Stimulated activated CD4-positive, alpha-beta T cell treated with anti-CD3 and anti-CD28 coated beads, Interleukin-4, amount 100 ng/mL, for 48 hours (primary cell): ENCODE measurements at places on chromosomes 13 and 19.

GRCh38 chr19:35162471-35163326 lies 8.2 kb downstream of the FXYD5 start:
- DNase-seq: no peak

DNA sequence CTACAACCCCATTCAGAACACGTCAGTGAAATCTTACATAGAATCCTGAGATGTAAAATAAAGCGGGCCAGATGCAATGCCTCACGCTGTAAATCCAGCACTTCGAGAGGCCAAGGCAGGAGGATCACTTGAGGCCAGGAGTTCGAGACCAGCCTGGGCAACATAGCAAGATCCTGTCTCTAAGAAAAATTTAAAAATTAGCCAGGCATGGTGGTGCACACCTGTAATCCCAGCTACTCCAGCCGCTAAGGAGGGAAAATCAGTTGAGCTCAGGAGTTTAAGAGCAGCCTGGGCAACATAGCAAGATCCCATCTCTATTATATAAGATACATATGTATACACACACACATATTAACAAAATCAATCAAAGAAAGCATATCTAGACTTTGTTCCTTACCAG lies 41.2 kb downstream of the PEX11G start:
- no peak for DNase-seq

DNA sequence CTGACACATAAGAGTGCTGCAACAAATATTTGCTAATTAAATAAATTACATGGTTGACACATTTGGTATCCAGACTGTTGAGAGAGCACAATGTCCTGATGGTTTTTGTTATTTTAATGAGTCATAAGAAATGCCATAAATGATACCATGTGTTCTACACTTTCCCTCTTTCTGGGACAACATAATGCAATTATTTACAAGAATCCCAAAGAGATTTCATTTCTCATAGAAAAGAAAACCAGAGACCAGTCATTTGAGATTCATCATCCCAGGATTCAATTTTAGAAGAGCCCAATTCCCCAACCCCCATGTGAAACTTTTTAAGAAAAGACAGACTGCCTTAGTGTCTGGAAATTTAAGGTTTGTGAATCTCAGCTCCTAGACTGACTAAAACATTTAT lies 399.6 kb downstream of the DCT start:
- DNase-seq: no peak

DNA sequence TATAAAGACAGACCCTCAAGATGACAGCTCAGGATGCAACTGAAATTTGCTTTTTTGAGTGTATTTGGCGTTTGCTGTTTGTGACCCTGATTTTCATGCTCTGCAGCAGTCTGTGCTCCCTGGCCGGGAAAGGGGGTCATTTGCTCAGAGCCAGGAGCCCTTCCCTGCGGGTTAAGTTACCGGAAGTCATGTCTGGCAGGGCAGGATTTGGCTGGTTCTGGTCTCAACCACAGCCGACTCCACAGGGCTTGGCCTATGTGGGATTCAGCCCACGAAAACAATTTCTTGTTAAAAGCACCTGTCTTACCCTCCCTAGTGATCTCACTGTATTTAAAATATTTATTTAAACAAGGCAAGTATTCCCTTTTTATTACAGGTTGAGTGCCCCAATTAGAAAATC lies 22.6 kb downstream of the MCF2L start:
- DNase-seq: no peak

DNA sequence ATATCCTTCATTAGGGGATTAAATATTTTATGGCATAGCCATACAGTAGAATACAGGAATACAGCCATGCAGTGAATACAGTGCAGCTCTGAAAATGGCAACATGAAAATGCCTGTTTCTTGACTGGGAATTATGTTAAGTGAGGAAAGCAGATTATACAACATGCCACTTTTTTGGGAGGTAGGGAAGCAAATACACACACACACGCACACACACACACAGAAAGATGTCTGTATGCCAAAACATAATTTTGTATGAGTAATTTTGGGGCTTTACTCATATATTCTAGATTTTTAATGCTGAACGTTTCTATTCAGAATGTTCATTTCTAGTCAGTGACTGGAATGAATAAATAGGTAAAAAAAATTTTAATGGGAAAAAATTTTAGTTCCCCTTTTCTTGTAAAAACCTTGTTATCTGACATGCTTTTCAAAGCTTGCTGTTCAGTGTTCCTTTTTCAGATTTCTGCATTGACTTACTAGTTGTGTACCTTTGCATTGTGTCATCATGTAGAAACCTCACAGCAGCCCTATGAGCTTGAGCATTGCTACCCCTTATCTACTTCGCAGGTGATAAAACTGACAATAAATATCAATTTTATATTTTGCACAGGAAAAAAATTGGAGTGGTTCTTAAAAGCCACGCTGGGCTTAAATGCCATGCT lies 7.8 kb downstream of the GPR183 start:
- no peak for DNase-seq

DNA sequence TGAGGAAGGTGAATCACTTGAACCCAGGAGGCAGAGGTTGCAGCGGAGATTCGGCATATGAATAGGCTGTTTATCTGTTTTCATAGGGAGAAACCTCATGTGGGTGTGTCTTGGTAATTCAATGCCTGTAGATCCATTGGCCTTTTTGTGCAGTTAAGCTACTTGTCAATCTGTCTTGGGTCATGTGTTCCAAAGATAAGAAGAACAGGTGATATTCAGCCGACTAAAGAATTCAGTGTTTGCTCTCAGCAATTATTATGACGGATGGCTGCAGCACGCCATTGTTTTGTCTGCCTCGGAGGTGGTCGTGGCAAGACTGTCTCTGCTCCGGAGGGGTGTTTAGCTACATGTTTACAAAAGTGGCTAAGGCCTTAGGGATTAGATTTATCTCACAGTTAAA lies 573.0 kb upstream of the PCDH9 start:
- no peak for DNase-seq

DNA sequence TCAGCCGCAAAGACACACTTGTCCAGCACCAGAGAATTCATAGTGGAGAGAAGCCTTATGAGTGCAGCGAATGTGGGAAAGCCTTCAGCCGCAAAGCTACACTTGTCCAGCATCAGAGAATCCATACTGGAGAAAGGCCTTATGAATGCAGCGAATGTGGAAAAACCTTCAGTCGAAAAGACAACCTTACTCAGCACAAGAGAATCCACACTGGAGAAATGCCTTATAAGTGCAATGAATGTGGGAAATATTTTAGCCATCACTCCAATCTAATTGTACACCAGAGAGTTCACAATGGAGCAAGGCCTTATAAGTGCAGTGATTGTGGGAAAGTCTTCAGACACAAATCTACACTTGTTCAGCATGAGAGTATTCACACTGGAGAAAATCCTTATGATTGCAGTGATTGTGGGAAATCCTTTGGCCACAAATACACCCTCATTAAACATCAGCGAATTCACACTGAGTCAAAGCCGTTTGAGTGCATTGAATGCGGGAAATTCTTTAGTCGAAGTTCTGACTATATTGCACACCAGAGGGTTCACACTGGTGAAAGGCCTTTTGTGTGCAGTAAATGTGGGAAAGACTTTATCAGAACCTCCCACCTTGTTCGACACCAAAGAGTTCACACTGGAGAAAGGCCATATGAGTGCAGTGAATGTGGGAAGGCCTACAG lies 6.8 kb downstream of the ZNF134 start:
- DNase-seq: no peak

DNA sequence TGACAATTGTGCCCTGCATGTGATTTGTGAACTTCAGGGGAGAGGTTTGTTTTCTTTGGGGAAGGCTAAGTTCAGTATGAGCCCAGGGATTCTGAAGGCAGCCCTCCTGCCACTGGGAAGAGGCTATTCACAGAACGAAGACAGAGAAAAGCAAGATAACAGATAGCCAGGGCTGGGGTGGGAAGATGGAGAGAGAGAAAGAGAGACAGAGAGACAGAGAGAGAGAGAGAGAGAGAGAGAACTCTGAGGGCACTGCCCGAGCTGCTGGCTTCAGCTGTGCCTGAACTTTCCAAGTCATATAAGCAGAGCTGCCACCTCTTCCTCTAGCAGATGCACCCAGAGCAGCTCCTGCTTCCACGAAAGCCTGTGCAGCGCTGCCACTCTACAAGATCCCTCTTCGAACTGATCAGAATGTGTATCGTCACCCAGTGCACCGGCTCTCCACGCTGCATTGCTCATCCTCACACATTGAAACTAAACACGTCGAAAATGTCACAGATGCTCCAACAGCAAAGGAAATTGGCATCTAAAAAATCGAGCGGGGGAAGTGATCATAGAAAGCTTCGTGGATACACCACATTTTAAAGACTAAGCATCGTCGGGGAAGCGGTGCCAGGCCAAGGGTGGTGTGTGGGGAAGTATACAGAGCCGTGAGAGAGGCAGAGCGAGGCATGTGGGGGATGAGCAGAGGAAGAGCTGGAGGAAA lies 81.8 kb upstream of the SIAH3 start:
- no peak for DNase-seq

DNA sequence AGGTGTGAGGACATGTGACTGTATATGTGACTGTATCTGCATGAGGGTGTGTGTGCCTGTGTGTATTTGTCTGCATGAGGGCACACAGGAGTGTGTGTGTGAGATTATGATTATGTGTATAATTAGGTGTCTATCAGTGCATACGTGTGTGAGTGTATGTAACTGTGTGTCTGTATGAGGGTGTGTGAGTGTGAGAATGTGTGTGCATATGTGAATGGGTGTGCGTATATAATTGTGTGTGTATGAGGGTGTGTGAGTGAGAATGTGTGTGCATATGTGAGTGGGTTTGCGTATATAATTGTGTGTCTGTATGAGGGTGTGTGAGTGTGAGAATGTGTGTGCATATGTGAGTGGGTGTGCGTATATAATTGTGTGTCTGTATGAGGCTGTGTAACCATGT lies 3.0 kb upstream of the ACSBG2 start:
- no peak for DNase-seq

DNA sequence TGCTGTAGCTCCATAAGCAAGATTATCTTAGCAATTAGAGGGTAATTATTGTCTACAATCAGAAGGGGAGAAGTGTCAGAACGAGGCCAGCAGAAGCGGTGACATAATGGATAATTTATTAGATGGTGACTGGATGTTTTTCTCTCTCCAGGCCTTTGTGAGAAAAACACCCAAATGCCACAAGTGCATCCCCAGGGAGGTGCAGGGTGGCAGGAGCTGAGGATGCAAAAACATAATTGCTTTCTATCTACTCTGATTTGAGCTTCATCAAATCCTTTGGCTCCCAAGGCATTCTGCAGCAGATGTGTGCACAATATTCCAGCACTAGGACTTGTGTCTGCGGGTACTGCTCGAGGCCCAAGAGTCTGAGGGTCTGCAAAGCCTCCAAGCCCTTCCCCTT lies 220.1 kb upstream of the SERP2 start:
- no peak for DNase-seq

- DNase-seq: peak; percentile 48
Measured at GRCh38 chr19:54390942-54391577, 24.2 kb upstream of the TTYH1 start.

DNA sequence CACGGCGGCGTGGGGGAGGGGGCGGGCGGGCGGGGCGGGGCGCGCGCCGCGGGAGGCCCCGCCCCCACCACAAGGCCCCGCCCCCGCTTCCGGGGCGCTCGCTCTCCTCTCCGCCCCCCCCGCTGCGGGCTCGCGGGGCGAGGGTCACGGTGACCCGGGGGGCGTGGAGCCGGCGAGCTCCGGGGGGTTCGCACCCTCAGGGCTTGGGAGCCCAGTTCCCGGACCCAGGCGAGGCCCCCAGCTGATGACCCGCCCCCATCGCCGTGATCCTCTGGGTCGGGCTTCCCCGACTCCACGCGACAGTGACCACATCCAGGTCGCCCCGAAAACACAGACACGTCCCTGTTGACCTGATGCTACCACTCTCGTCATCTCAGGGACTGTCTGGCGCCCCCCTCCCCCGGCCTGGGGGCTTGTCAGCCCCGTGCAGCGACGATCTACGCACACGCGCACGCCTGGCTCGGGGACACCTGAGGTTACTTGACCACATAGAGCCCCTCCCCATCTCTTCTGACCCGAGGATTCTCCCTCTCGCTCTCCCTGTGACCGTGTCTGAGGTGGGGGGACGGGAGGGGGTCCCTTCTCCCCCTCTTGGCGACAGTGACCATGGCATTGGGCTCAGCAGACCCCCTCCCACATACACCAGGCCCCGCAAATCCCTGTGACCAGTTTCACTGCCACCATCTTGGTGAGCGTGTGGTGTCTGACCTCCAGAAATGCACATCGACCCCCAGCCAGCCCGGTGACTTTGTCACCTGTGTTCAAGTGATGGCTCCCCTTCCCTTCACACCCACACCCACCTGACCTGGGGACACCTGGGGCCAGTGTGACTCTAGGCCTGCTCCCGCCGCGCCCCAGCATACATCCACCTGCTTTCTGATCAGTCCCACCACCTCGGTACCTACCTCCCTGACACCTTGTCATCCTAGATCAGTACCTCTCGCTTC lies 670 bp downstream of the MAP2K7 start:
- no peak for DNase-seq

DNA sequence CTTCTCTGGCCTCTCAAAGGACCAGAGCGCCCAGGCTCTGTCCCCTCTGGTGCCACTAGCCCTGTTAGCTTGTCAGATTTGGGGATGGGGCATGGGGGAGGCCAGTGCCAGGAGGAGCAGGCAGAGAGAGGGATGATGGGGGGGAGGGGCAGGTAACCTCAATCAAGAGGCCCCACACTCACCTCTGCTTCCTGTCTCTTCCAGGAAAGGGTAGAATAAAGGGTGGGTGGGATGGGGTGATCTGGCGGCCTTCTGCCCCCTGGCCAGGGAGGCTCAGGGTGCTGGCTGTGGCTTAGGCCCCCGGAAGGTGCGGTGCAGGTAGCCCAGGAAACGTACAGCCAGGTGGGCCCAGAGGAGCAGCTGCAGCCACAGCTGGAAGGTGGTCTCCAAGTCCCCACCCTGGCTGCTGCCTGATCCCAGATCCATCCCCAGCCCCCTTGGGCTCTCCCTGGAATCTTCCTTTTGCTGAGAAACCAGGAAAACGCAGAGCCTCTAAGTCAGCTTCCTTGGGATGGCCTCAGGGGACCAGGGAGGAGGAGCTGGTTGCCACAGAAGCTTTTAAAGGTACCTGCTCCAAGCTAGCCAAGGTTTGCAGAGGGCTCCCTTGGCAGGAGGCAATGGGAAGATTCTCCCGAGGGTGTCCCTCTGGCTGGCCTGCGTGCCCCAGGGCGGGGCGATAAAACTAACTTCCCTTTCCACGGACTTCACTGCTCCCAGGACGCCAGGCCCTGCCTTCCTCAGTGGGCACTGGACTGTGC lies 5.3 kb downstream of the PRKACA start:
- DNase-seq: no peak

DNA sequence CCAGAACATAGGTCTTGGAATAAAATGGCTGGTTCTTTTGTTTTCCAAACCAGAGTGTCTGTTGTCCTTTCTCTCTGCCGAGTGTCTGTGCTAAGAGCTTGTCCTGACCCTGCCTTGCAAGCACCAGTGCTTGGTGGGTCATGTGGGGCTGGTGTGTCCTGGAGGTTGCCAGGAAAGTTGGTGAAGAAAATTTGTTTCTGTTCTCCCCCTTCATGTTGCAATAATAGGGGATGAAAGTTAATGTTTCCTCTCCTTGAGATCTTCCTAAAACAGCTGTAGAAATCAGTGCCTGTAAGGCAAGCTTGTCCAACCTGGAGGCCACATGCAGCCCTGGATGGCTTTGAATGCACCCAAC lies 2.7 kb downstream of the HAMP start:
- DNase-seq: no peak
